GM10248 (cell line): ENCODE measurements at places on chromosomes 4 and X.
A peak's percentile ranks its signal among the peaks of the same experiment; 100 is the strongest.

- DNase-seq = no peak
These were observed 866.5 kb upstream of the PRKX start for GRCh38 chrX:4579999-4580398.

DNA sequence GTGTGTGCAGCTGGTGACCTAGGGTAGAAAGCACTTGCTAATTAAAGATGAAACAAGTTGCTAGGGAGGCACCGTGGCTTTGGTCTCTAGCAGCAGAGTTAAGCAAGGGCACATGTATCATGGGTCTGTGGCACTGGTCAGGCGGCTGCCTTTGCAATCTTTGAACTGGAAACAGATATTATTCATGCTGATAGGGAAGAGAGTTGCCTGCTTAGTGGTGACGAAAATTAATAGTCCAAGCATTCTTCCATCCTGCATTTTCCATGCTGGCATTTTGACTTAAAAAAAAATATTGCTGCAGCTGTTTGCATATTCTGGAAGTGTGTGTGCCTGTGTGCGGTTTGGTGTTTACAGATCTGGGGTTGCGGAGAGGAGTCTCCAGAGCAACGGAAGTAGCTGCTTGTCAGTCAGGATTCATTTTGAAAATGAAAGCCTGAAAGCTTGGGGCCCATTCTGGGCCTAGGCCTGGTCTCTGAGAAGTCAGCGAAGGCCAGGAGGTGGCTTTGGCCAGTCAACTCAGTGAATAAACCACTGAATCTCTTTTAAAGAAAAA is 2.3 kb upstream of the SOWAHD start:
- DNase-seq = peak; percentile 73

- DNase-seq = no peak
These were observed 39.5 kb downstream of the ENOPH1 start for GRCh38 chr4:82469791-82470345.

- no peak for DNase-seq
These were observed 107.8 kb downstream of the TNIP2 start for GRCh38 chr4:2648159-2648814.

DNA sequence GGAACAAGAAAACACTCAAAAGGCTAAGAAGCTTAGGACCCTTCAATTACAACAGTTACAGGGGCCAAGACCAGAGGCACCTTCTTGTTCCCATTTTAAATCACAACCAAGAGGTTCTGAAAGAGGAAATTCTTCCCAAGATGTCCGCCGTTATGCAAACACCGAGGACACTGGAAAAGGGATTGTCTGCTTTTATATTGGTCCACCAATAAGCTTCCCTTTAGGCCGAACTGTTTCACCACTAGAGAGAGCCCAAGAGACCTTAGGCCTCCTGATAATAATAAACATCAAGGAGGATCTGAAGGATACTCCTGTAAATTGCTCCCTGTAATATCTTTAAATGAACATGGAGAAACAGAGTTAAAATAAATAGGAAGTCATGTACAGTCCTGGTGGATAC is 92.6 kb upstream of the NLRP2B start:
- no peak for DNase-seq

DNA sequence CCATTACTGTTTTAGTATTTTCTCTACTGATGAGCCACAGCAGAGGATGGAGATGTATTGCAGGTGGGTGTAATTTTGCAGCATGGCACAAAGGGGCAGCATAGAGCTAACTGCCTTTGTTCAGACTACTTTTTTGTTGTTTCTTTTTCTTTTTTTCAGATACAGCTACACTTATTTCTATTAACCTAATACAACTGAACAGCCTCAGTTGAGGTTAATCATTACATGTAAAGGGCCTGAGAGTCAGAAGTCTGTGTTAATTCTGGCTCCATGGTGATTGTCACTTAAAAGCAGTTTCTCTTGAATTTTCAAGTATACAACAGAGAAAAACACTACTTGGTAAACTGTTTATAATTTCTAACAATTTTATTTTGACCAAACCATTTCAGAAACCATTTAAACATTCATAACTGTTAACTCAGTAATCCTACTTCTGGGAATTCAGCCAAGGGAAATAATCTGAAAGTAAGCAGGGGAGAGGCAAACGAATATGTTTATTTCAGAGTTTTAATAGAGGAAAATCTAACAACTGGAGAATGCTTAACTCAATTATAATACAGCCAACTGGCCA is 13.9 kb upstream of the PPEF2 start:
- DNase-seq = peak; percentile 65

GRCh38 chrX:71103110-71103983 is 3.2 kb downstream of the CXorf65 start:
- DNase-seq = peak; percentile 54

DNA sequence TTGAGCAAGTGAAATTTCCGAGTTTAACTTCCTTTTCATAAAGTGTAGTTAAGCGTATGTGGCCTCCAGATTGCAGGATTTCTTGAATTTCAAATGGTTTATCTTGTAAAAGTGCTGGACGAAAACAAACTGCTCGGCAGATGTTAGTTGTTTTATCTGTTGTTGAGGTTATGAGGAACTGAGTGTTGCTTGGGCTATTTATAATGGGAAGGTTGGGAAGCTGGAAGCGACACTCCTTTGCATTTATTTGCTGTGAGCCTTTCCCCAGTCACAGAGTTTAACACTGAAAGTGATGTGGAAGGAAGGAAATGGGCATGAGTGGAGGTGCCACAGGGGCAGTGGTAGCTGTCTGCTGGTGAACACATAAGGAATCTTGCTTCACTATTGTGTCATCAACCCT is 284.9 kb downstream of the PCDH7 start:
- no peak for DNase-seq

DNA sequence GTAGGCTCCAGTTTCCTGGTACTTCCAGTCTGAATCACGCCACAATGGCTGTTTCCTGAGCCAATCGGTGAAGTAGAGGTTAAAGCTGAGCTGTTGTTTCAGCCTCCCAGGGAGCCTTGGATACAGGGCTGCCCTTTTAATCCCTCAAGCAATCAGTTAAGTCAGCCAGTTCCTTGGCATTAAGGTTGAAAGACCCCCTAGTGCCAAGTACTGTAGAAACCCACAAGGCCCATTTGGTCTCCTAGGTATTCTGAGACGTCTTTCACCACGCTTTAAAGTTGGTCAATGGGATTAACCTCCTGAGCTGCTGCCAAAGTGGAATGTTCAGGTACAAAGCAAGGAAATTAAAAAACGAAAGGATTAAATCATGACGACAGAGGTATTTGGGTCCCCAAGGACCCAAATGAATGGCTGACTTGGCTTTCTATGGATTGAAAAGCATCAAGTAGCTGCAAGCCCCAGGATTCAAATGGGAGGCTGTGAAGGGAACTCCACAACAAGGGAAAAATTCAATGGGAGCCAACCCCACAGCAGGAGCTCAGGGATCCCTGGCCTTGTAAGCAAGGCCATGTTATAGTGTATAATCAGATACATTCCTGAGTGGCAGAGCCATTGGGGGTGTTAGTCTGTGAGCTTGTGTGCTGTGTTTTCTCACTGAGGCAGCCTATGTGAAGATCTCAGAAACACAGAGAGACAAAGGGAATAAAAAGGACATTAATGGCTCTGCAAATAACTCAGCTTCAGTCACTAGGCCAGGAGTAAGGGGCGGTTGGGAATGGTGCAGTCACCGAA is 86.0 kb downstream of the ATG4A start:
- no peak for DNase-seq

- no peak for DNase-seq
These were observed 43.9 kb downstream of the PTTG2 start for GRCh38 chr4:38004062-38004461.

GRCh38 chr4:27215220-27215826 is 354.7 kb downstream of the STIM2 start:
- DNase-seq = no peak

GRCh38 chr4:89397441-89397840 is 89.8 kb upstream of the GPRIN3 start:
- no peak for DNase-seq

DNA sequence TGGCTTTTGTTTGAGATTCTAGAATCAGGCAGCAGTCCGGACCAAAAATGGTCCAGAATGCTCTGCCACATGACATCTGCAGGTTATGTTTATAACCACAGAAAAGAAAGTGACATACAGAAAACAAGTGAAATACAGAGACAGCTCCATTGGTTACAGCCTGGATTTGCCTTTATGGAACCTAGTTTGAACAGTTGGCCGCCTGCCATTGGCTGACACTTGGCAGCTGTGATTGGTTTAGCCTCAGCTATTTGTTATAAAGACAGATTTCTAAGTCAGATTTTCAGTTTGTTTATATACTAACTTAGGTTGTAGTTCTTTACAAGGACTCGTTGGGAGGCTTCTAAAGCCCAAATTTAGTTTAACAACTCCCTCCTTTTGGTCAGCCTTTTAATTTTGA is 40.8 kb upstream of the IL9R start:
- DNase-seq = no peak

DNA sequence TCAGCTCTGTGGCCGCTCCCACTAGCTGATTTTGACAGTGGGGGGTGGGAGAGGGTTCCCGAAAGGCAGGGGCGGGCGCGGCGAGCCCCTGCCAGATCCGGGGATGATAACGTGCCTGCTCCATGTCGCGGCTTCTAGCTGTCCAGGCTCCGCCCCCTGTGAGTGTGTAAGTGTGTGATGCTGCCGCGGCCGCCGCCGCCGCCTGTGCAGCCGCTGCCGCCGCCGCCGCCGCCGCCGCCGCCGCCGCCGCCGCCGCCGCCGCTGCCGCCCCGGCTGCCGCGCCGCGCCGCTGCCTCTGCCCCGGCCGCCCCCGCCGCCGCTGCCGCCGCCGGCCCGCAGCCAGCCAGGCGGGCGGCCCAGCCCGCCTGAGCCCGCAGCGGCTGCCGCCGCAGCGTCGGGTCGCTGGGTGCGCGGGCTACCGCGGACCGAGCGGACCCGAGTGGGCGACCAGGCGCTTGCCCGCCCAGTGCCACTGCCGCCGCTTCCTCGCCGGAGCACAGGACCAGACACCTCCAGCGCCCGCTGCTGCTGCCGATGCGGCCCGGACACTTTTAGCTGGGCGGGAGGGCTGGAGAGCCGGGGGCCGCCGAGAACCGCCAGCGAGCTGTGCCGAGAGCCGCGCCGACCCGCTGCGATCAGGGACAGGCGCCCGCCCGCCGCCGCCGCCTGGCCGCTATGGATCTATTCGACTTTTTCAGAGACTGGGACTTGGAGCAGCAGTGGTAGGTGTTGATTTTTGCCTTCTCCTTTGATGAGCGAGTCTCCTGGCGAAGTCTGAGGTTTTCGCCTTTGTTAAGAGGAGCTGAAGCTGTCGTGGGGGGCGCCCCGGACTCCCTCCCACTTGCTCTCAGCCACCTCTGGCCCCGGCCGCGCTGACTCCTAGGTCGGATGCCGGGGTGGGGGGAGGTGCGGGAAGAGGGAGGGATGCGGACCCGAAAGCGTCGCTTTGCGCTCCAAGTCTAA is at the start of gene AFF2:
Gene AFF2, plus strand, starts transcription at position 195 of the 963 bp plus-strand sequence. Its CDS starts 481 bp downstream, at position 676.
- peak; percentile 11 for DNase-seq

DNA sequence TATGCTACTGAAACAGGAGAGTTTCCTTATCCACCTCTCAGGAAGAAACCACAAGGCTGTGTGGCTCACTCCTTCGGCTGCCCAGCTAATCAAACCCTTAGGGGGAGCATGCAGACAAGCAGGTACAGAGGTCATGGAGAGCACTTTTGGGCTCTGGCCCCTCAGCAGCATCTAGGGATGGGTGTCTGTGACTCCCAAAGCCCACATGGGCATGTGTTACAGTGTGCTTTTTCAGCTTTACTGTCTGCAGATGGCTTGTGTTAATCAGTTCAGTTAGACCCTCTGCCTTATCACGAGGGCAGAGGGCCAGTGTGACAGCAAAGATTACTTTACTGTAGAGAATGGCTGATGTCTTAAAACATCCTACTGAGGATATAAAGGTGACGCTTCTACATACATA is 447.4 kb downstream of the PCDH10 start:
- no peak for DNase-seq

DNA sequence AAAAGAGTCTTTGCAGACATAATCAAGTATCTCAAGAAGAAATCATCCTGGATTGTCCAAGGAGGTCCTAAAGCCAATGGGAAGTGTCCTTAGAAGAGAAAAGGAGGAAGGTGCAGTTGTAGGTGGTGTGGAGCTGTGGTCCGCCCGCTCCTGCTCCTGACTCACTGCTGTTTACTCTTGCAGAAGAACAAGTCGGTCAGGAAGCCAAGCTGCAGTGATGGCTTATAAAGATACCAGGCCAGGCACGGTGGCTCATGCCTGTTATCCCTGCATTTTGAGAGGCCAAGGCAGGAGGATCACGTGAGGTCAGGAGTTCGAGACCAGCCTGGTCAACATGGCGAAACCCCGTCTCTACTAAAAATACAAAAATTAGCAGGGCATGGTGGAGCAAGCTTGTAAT is 66.4 kb upstream of the ATP6AP2 start:
- DNase-seq = no peak

DNA sequence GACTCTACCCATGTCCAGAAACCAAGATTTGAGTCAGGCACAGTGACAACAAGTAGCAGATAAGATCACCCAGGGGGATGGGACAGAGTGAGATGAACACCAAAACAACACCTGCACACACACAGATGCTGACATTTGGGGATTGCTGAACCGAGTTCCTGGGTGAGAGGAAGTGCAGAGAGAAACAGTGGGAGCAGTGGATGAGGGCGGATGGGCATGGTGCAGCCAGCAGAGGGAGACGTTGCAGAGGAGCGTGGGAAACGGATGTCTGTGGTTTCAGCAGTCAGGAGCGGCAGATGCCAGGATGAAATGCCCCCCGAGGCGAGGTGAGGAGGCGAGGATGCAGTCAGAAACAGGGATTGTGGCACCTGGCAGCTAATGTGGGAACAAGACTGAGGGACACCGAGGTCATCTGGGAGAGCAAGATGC is 78.6 kb upstream of the STS start:
- no peak for DNase-seq

DNA sequence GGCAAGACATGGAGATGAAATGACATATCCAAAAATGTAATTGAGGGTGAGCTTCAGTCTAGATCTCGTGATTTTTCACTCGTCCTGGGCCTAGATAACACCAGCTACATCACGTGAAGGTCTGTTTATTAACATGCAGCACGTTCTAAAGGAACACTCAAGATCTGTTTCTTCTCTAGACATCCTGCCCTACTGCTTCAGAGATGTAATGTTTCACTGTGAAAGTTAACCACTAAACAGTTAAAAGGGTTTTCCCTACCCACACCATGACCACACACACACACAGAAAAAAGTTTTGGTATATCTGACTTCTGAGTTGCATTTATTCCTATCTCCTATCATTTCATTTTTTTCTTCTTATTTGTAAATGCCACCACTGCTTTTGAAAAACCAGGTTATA is 52.3 kb upstream of the SMIM31 start:
- DNase-seq = peak; percentile 13

- no peak for DNase-seq
These were observed 169.3 kb downstream of the GC start for GRCh38 chr4:71614621-71615020.

- no peak for DNase-seq
These were observed 75.0 kb downstream of the FAM13A start for GRCh38 chr4:88981993-88982392.
